ENCODE measurements at places on chromosomes 7 and 10. TPM values are rescaled to one million over a fixed set of nuclear protein-coding genes. Genes with fewer than 3 reads are reported as not detected.

Gene FBXL13
- total RNA-seq: 0.99 TPM

Gene ARPC1A
- total RNA-seq: 76.0 TPM

DNA sequence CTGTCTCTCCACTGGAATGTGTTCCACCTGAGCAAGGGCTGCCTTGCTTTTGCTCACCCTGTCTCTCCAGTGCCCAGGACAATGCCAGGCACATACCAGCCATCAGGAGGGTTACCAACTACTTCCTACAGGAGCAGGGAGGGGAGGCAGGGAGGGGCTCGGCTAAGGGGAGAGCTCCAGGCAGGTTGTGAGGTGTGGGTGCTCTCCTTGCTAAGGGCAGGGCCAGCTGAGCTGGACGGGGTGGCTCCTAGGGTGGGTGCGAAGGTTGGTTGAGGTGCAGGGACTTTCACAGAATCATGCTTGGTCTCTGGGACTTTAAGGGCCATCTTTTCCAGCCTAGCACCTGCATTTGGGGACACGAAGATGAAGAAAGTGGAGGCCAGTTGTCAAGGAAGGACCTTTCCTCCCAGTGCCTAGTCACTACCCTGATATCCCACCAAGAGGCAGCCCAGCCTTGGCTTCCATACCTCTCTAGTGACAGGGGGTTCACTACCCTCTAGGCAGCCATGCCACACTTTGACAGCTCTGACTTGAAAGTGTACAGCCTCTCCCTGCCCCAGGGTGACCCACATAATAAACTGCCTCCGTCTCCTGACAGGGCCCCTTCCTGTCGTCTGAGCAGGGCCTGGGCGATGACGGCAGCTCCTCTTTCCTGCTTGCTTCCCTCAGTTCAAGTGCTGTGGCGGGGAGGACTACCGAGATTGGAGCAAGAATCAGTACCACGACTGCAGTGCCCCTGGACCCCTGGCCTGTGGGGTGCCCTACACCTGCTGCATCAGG lies 46.5 kb downstream of the TSPAN15 start:
- DNase-seq: no peak

DNA sequence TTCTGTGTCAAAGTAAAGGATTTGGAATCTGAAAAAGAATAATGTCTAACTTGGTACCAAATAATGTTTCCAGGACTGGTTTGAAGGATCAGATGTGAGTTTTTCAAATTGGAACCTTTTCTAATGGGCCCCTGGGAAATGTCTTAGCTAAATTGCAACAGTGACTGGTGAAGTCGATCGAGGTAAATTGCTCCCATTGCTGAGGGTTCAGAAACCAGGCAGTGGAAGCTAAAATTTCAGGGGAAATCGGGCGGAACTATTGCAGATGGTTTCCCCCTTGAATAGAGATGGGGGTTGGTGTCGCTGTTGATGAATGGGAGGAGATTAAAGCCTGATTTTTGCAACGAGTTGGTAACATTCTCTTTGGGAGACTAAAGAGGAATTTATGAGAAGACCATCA lies 112.7 kb downstream of the SND1 start:
- no peak for DNase-seq

Gene SUGCT
- 0.91 TPM for total RNA-seq

Measured in activated CD4-positive, alpha-beta T cell treated with anti-CD3 and anti-CD28 coated beads, Interleukin-2, amount 10 ng/mL, durations not matched to agents 24 days and 14 days (primary cell).